ENCODE measurements at places on chromosomes 1 and 21.

DNA sequence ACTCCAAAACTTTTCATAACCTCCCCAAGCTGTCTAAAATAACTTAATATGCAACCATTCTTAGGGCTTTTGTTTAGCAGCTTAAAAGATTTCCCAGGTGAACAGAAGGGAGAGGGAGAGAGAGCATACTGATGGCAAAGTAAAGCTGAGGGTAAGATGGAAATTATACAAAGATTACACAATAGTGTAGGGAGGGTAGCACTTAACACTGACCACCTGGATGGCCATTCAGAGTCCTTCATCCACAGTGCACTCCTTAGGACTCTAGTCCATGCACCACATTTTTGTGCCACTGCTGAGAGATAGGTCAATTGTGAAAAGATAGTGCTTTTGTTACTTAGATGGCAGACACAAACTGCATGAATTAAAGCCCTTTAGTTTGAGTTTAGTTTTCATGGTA, 574.6 kb downstream of the LMO4 start:
- no peaks in the 10 kb centered on the region for H3K27me3 ChIP-seq
- no peak for DNase-seq
- H3K4me1 ChIP-seq: no peaks in the 10 kb centered on the region
- peak overlapping the region; percentile 8 for H3K27ac ChIP-seq

GRCh38 chr1:234114648-234115307, 210.3 kb downstream of the SLC35F3 start:
- DNase-seq: peak; percentile 72
- no peaks in the 10 kb centered on the region for H3K27me3 ChIP-seq
- H3K27ac ChIP-seq: no peak overlapping the region
- H3K4me3 ChIP-seq: no peak overlapping the region
- no peaks in the 10 kb centered on the region for H3K36me3 ChIP-seq
- H3K4me1 ChIP-seq: no peaks in the 10 kb centered on the region

DNA sequence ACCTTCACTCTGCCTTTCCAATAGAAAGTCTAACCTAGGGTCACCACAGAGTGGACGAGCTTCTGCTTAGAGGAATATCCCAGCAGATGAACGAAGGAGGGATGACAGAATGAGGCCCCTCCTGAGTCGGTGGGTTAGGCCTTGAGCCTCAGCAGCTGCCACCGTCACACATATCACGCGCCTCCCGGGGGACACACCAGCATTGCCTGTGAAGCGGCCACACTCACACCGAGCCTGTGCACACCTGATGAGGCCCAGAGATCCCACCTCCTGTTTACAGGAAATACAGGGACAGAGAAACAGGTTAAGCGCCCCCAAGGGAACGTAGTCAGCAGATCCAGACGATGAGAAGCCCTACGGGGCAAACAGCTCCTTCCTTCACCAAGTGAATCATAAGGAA, 25.1 kb upstream of the LRRC47 start:
- no peak overlapping the region for H3K27ac ChIP-seq
- DNase-seq: no peak
- H3K27me3 ChIP-seq: no peaks in the 10 kb centered on the region

DNA sequence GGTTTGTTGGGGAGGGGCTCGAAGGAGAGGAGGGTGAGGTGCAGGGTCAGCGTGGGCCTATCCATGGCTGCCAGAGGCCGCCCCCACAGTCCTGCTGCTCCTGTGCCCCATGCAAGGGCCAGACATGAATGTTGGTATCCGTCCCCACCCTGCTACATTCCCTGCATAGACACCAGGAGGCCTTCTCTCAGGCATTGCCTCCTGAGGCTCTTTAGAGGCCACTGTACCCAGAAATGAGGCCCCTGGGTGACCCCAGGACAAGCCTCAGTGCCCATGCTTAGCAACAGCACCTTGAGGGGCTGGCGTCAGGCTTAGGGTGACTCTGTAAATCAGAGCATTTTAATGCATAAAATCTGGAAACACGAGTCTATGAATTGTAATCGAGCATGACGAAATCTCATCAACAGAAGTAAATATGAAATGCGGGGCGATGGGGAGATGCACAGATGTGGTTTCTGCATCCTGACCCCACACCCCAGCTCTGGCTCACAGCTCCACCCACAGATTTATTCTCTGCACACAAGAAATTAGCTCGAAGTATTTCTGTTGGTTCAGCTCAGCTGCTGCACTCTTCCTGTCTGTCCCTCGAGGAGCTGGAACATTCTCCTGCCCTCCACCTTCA, 124.0 kb upstream of the CSF3R start:
- H3K4me3 ChIP-seq: no peak overlapping the region
- H3K27me3 ChIP-seq: no peaks in the 10 kb centered on the region
- peaks cover 26% of the 10 kb centered on the region for H3K4me1 ChIP-seq
- DNase-seq: peak; percentile 49
- peak overlapping the region; percentile 23 for H3K27ac ChIP-seq
- H3K36me3 ChIP-seq: no peaks in the 10 kb centered on the region

GRCh38 chr21:44065428-44065827, 41.8 kb upstream of the PWP2 start:
- no peaks in the 10 kb centered on the region for H3K27me3 ChIP-seq
- peak overlapping the region; percentile 94 for H3K27ac ChIP-seq
- peaks cover 60% of the 10 kb centered on the region for H3K36me3 ChIP-seq
- peak; percentile 97 for DNase-seq

GRCh38 chr1:56095696-56096665, 483.4 kb downstream of the PLPP3 start:
- H3K27me3 ChIP-seq: no peaks in the 10 kb centered on the region
- H3K27ac ChIP-seq: no peak overlapping the region
- no peaks in the 10 kb centered on the region for H3K4me1 ChIP-seq
- H3K4me3 ChIP-seq: no peak overlapping the region
- no peaks in the 10 kb centered on the region for H3K36me3 ChIP-seq

DNA sequence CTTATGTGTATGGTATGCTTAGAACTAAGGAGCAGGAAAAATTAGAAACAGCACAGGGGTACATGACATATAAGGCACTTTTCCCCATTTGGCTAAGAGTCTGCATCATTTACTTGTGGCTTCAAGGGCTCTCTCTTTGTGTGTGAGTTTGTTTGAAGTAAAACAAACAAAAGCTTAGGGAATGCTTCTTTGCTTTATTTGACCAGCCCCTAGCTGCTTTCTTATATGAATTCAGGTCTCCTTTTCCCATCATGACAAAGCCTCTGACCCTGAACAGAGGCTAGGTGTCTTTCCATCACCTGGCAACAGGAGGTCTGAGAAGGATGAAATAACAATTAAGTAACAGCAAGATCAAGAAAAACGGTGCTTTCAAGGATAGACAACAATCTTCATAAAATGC, 643.8 kb upstream of the ADGRL2 start:
- H3K27ac ChIP-seq: no peak overlapping the region
- no peak for DNase-seq
- no peaks in the 10 kb centered on the region for H3K4me1 ChIP-seq
- no peak overlapping the region for H3K4me3 ChIP-seq
- no peaks in the 10 kb centered on the region for H3K36me3 ChIP-seq

DNA sequence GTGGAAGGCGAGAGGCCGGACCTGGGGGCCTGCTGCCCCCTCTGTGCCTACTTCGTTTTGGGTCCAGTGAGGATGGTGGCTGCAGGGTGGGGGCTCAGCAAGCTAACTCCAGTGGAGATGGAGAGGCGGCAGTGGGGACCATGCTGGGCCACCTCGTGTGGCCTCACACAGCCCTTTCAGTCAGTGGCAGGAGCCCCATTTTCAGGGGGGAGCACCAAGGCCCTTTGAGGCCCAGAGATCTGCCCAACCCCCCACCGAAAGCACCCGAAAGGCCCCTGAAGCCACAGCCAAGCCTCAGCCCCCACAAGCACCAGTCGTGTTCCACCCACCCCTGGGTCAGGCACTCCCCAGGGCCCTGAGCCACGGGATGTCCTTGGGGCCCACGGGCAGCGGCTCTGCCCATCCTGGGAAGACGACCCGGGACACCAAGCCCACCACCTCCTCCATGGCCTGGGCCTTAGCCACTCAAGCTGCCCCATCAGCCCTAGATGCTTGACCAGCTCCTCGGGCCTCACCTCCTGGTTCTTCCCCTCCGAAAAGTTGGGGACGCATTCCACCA, 345 bp downstream of the FTCD start:
- no peak for DNase-seq
- H3K27ac ChIP-seq: no peak overlapping the region
- no peaks in the 10 kb centered on the region for H3K36me3 ChIP-seq
- no peak overlapping the region for H3K4me3 ChIP-seq
- peaks cover 8% of the 10 kb centered on the region for H3K4me1 ChIP-seq

DNA sequence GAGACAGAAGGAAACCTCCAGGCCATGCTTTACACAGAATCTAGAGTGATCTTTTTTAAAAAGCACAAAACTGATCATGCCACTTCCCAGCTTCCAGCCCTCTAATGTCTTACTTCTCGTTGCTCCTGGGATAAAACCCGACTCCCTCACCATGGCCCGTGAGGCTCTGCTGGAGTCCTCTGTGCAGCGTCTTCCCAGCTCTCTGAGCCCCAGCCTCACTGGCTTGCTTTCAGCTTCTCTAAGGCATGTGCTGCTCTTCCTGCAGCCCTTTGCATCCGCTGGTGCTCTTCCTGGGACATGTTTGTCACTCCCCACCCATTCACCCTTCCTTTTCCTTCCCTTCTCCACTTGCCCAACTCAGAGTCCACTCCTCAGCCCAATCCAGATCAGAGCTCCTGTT, 184.1 kb downstream of the AK5 start:
- DNase-seq: no peak
- no peaks in the 10 kb centered on the region for H3K36me3 ChIP-seq
- H3K4me1 ChIP-seq: no peaks in the 10 kb centered on the region
- no peaks in the 10 kb centered on the region for H3K27me3 ChIP-seq

DNA sequence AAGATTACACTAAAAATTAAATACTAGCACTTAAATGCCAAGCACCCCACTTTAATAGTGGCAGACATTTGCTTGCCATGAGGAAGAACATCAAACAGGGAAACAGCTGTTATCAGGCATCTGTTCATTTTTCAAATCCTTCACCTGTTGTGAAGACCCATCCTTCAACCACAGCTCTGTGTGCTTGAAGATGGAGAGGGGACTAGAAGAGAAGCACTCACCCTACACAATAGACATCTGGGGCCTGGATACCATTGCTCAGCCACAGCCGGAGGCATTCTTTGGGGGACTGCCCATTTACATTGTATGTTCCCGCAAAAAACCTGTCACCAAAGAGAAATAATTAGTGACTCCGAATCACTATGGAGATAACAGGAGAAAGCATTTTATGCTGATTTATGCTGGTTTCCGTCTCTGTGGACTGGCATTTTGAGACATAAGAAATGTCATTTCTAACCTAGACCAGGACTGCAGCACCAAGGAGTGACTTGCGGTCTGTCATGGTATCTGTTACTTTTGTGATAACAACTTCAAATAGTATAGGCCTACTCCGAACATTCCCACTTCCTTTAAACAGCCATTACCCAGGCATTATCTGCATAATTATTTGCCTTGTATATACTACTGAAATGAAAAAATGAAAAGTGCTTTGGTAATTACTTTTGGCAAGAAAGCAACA, 28.8 kb upstream of the MTF1 start:
- H3K27ac ChIP-seq: no peak overlapping the region
- H3K4me1 ChIP-seq: no peaks in the 10 kb centered on the region
- peaks cover 62% of the 10 kb centered on the region for H3K36me3 ChIP-seq
- H3K27me3 ChIP-seq: no peaks in the 10 kb centered on the region
- no peak overlapping the region for H3K4me3 ChIP-seq

- no peak for DNase-seq
- peaks cover 2% of the 10 kb centered on the region for H3K27me3 ChIP-seq
- no peaks in the 10 kb centered on the region for H3K36me3 ChIP-seq
- H3K27ac ChIP-seq: no peak overlapping the region
Observed at GRCh38 chr1:157400766-157401165, 151.5 kb downstream of the FCRL5 start.

- H3K4me1 ChIP-seq: no peaks in the 10 kb centered on the region
- H3K27ac ChIP-seq: no peak overlapping the region
- no peak overlapping the region for H3K4me3 ChIP-seq
- DNase-seq: no peak
- H3K27me3 ChIP-seq: no peaks in the 10 kb centered on the region
Observed at GRCh38 chr1:152412756-152413155, 1.3 kb downstream of the CRNN start.

DNA sequence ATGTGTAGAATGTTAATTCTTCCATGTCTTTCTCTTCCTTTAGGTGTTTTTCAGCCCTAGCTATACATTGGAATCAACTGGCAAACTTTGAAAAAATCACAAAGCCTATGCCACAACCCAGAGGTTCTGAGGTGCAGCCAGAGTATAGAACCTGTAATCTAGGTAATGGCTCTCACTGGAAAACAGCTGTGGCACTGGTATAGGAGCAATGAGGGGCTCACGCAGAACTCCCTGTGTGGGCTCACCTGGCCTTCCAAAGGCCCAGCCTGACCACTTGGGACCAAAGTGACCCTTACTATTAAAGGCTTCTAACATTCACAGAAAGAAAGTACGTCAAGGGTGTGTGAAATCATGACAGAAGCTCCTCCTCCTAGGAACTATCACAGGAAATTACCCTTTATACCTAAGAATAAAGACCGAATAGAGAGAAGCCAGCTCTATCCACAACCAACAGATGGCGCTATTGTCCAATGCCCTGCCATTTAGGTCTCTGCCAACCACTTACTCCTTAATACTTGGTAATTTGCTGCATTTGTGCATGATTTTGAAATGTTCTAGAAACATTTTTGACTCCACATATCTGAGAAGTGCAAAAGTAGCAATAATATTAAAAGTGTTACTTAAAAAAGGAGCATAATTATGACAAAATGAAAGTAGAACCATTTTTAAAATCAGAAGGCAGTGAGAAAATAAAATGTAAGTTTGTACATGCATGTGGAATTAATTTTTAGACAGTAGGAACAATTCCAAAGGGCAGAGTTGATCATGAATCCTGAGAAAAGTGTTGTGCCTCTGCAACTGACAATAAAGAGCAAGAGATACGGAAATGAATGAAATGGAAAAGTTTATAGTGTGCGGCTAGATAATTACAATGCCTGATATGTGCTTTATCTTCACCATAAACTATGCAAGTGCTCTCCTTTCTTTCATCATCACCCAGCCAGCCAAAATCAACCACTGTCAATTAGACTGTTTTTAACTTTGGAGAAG, 93.1 kb upstream of the HAO2 start:
- H3K27me3 ChIP-seq: peaks cover 2% of the 10 kb centered on the region
- H3K27ac ChIP-seq: no peak overlapping the region
- no peaks in the 10 kb centered on the region for H3K36me3 ChIP-seq
- peak; percentile 70 for DNase-seq
- H3K4me3 ChIP-seq: no peak overlapping the region

GRCh38 chr1:44409757-44410156, 4.7 kb downstream of the RNF220 start:
- no peak overlapping the region for H3K4me3 ChIP-seq
- no peaks in the 10 kb centered on the region for H3K36me3 ChIP-seq
- H3K4me1 ChIP-seq: peaks cover 38% of the 10 kb centered on the region
- H3K27me3 ChIP-seq: peaks cover 49% of the 10 kb centered on the region
- H3K27ac ChIP-seq: no peak overlapping the region

Measured in natural killer cell (primary cell).